Placental pericyte (primary cell): ENCODE measurements at places on chromosomes 11 and 22. TPM values are rescaled to one million over a fixed set of nuclear protein-coding genes. Genes with fewer than 3 reads are reported as not detected.

Gene APOA4
- total RNA-seq: not detected in 2 replicates

Gene PATE4
- total RNA-seq: not detected in 2 replicates

Gene DGCR6
- total RNA-seq: 0.88 and 1.1 TPM in 2 replicates

Gene SLC15A3
- total RNA-seq: 13.2 and 18.4 TPM in 2 replicates

Gene KCNJ11
- not detected in 2 replicates for total RNA-seq

Gene LUZP2
- total RNA-seq: not detected in 2 replicates

Gene DEPDC7
- total RNA-seq: 2.6 and 16.8 TPM in 2 replicates

Gene GRAP2
- not detected in 2 replicates for total RNA-seq

Gene C11orf71
- total RNA-seq: 3.9 and 5.6 TPM in 2 replicates

Gene KLHL35
- 2.4 and 4.6 TPM in 2 replicates for total RNA-seq

Gene VSIG10L2
- not detected in 2 replicates for total RNA-seq

Gene MS4A15
- not detected in 2 replicates for total RNA-seq

Gene PRR5L
- 3.1 and 25.6 TPM in 2 replicates for total RNA-seq

Gene SF3A1
- total RNA-seq: 41.1 and 54.8 TPM in 2 replicates

Gene PTGDR2
- total RNA-seq: under 0.01 TPM in 2 replicates

Gene OR6A2
- 0.57 TPM in 1 of 2 replicates, not detected in the other for total RNA-seq

Gene CRYBB1
- total RNA-seq: not detected in 2 replicates

Gene PATE3
- total RNA-seq: not detected in 2 replicates

Gene CHRM1
- not detected in 2 replicates for total RNA-seq

Gene EIF3M
- 452 and 673 TPM in 2 replicates for total RNA-seq

Gene SLC22A6
- total RNA-seq: not detected in 2 replicates

Gene EFEMP2
- total RNA-seq: 69.9 and 112 TPM in 2 replicates

Gene RASL10A
- not detected in 2 replicates for total RNA-seq

Gene CSF2RB
- under 0.01 and 0.14 TPM in 2 replicates for total RNA-seq

Gene VPREB1
- total RNA-seq: not detected in 2 replicates

Gene WBP2NL
- total RNA-seq: 0.14 and 0.22 TPM in 2 replicates

Gene SLC22A9
- not detected in 2 replicates for total RNA-seq

Gene KRTAP5-1
- total RNA-seq: not detected in 2 replicates

Gene IGLL5
- total RNA-seq: not detected in 2 replicates

Gene HNRNPUL2
- total RNA-seq: 7.0 and 16.3 TPM in 2 replicates

Gene HOATZ
- not detected in 2 replicates for total RNA-seq

Gene UPK3A
- total RNA-seq: not detected in 2 replicates

Gene TRIM48
- total RNA-seq: not detected in 2 replicates

Gene PMM1
- total RNA-seq: 25.8 and 35.2 TPM in 2 replicates

Gene ANO1
- total RNA-seq: 1.3 TPM in 1 of 2 replicates, not detected in the other
